Stimulated activated naive B cell treated with anti-CD40 and anti-IgM and Interleukin-4, amounts not matched to agents 10 μg/mL and 1 μg/mL and 100 μg/mL, for 72 hours (primary cell): ENCODE measurements at places on chromosomes 7 and 10.

GRCh38 chr7:125347269-125347668, 417.6 kb upstream of the POT1 start:
- DNase-seq, result no peak

DNA sequence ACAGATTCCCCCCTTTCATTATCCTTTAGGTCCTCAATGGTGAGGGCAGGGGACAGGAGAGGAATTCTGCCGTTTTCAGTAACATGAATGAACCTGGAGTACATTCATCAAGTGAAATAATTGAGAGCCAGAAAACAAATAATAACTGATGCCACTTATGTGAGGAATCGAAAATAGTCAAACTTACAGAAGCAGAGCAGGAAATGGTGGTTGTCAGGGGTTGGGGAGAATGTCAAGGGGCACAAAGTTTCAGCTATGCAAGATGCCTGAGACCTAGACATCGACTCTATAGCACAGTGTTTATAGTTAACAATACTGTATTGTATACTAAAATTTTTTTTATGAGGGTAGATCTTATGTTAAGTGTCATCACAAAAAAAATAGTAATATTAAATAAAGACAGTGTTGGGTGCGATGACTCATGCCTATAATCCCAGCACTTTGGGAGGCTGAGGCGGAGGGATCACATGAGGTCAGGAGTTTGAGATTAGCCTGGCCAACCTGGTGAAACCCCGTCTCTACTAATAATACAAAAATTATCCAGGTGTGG, 1219.8 kb downstream of the GATA3 start:
- DNase-seq, result no peak

DNA sequence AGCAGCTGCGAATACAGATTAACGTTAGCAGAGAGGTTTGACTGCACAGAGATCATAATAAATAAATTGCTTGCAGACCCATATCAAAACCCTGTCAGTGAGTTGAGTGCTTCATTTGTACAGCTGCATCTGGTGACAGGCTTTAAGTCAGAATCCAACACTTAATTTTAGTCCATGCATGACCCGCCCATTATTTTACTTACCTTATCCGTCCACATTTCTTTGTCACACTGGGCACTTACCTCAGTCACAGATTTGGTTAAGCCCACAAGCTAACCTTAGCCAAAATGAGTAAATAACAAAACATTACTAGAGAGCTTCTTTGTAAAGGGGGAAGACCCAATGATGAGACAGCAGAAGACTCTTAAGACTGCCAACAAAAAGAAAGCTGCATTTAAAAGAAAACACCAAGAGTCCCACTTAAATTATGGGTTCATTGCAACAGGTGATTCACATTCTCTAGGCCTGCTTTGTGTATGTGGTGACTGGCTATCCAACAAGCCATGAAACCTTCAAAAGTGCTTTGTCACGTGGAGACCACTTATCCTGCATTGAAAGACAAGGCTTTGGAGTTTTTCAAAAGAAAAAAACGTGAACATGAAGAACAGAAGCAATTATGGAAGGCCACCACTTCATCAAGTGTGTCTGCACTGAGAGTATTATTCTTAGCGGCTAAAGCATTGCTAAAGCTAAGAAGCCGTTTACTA, 32.2 kb downstream of the PHTF2 start:
- no peak for DNase-seq

DNA sequence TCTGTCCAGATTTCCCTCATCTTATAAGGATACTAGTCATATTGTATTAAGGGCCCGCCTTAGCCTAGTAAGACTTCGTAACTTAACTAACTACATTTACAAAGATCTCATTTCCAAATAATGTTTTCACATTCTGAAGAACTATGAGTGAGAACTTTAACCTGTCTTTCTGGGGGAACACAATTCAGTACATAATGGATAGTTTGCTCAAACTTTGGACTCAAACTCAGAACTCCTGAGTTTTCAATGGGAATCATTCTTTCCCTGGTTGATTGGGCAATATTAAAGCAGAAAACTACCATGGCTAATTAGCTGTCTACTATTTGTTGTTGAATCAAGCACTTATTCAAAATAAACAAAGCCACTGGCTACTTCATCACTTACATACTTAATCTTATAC, 522.9 kb downstream of the REEP3 start:
- no peak for DNase-seq

DNA sequence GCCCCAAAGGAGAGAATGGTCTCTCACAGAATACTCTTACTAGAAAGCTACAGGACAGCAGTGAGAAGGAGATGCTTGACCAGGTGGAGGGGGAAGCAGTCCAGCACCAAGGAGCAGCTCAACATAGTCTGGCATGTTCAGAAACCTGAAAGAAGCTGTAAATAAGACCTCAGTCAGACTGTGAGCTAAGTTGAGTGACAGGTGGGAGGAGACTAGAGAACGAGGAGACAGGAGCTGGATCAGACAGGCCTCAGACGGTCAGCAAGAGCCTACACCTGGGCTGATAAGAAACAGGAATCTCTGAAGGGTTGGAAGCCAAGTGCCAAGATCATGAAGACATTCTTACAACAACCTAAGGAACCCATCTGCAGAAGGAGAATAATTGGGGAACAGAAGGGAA, 54.5 kb downstream of the ELMO1 start:
- DNase-seq, result no peak

DNA sequence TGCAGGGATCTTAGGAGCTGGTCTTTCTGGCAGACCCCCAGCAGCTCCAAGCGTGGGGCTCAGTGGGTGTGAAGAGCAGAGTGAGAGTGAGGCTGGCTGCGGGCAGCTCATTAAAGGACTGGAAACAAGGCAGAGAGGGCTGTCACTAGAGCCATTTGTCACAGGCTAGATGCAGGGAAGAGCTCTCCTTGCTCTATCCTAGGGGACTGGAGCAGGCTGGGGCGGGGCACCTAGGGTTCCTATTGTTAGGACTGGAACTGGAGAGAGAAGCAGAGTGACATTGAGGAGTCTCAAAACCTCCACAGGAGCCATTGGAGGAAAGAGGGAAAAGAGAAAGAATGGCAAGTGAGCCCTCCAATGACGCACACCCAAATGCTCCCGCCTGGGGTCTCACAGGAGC, 772 bp upstream of the DDC start:
- no peak for DNase-seq

GRCh38 chr10:6138456-6138855, 49.6 kb downstream of the RBM17 start:
- DNase-seq, result no peak

DNA sequence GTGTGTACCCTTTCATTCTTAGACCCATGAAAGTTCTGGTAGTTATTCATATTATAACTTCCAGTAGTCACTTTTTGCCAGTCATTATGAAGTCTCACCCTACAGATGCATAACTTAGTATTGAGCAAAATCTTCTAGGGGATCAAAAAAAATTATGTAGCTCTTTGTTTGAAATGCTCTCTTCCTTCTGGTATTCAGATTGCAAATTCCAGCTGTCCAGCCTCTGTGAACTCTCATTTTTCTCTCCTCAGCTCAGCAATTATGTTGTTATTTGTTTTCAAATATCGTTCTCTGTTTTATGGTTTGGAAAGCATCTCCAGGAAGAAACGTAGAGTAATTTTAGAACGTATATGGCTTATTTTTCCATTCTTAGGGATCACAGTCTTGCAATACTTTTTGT, 442.5 kb downstream of the SEMA3D start:
- DNase-seq, result no peak

- no peak for DNase-seq
Measured at GRCh38 chr10:63156236-63156635, 23.1 kb downstream of the NRBF2 start.

DNA sequence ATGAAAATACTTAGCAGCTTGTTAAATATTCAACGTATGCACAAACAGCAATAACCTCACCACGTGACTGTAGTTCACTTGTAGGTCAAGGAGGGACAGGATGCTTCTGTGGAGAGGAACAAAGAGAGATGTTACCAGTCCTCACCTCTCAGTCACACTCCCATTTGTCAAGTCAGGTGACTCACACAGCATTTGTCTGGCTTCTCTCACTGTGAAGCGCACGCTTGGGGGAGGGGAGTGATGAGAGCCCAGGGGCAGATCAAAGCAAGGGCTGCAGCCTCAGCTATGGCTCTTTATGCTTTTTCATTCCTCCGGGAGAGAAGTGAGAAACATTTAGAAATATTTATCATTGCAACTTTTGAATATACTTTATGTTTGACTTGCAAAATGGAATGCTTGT, 2.9 kb upstream of the RBM20 start:
- no peak for DNase-seq

DNA sequence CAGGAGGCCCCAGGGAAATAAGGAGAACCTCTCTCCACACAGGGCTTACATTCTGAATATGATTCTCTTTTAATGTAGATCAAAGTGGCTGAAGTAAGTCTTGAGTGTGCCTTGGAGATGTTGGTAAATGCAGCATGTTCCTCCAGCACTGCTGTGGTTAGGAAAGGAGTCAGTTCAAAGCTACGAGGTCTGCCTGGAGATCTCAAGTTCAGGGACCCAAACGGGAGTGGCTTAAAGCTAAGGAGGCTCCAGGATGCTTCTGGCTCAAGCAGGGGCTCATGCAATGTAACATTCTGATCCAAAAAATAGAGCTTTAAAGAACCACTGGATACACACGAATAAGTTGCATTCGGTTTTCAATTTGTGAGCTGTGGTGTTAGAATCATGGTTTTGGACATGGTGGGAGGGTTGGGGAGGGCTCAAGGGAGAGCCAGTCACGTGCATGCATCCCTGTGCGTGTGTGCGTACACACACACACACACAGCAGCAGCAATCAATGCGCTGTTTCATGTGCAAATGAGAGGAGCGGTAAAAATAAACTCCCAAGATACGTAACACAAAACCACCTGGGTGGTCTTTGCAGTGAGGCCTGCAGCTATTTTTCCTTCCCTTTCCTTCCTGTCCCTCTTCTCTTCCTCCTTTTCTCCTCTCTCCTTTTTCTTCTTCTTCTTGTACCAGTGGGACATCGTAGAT, 70.5 kb downstream of the AOAH start:
- no peak for DNase-seq

DNA sequence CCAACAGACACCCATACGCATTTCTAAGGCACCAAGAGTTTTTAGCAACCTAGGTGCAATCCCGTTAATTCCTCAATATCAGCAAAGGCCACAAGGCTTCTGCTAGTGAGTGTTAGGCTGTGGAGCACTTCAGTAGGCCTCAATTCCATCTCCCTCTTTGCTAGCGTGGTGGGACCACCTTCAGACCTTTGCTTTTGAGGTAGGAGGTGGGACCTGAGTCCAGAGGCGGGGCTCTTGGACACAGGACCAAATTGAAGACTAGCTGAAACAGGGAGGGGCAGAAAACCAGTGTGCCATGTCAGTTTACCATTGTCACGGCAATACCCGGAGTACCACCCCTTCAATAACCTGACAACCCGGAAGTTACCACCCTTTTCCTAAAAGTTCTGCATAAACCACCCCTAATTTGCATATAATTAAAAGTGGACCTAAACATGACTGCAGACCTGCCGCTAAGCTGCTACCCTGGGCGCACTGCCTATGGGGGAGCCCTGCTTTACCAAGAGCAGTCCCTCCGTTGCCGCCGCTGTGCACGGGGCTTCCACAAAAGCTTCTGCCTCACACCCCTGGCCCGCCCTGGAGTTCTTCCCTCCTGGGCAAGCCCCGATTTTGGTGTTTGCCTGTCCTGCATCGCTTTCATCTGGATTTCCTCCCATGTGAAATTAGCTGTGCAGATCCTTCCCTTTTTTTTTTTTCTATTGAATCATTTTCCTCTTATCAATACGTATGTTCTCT, 41.1 kb upstream of the EN2 start:
- DNase-seq, result no peak

- DNase-seq, result no peak
Measured at GRCh38 chr10:114698271-114699061, 40.4 kb upstream of the ABLIM1 start.

GRCh38 chr10:5433182-5433581, 20.8 kb downstream of the NET1 start:
- no peak for DNase-seq

DNA sequence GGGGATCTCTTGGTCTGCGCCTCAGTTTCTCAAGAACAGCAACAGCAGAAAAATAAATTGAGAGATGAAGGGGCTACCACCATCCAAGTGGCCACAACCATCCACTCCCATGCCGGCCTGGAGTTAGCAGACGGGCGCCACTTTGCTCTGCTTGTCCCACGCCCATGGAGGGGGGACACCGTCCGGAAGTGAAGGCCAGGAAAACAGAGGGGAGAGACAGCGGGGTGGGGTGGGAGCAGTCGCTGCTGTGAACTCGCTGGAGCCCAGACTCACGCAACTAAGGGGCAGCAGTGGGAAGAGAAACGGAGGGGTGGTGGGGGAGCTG, 135.4 kb downstream of the KIF20B start:
- no peak for DNase-seq

- no peak for DNase-seq
Measured at GRCh38 chr7:14582010-14582409, 320.5 kb downstream of the DGKB start.

DNA sequence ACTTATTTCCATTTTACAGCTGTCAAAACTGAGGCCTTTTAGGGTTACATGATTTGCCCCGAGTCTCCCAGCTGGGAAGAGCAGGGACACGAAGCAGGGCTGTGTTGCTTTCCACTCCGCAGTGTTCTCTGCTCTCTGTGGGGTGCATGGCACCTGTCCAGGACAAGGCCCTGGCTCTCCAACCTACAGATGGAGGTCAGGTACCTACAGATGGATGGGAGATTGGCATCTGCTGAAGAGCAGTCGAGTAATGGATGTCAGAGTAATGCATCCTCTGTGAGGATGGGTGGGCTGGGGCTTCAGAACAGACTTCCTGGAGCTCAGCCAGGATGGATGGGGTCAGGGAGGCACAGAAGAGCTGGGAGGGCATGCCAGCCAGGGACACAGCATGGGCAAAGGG, 85.0 kb downstream of the EMX2 start:
- no peak for DNase-seq

- DNase-seq, result no peak
Measured at GRCh38 chr7:148815612-148816011, 68.5 kb downstream of the EZH2 start.

GRCh38 chr10:57142925-57143576, 782.0 kb upstream of the ZWINT start:
- DNase-seq, result no peak

DNA sequence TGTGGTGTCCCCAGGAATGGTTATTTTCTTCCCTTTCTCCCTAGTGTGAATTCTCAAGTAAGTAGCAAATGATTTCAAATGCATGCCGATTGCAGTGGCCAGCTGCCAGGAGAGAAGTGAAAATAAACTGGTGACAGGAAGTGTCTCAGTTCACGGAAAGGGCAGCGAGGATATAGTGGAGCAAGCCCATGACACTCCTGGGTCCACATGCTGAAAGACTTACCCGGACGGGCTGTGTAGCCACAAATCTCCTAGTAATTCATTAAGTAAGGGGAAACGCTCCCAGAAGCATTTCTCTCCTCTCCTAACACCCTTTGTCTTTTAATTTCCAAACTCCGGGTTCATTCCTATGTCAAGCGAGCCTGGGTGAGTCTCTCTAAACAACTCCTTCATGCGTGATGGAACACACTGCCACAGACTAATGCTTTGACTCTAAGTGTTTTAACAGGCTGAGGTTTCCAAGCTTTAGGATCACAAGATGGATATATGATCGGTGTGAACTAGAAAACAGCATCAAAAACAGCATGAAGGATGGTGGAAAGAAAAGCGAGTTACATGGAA, 125.6 kb downstream of the CYP26A1 start:
- no peak for DNase-seq

- DNase-seq, result no peak
Measured at GRCh38 chr7:107213193-107213788, 44.5 kb downstream of the HBP1 start.
